AG08395 (cell line): ENCODE measurements at places on chromosomes 1 and 21.

GRCh38 chr1:40792036-40792435 is 8.4 kb downstream of the KCNQ4 start:
- DNase-seq: no peak

GRCh38 chr1:64269558-64269884 is 66.1 kb downstream of the UBE2U start:
- no peak for DNase-seq

- no peak for DNase-seq
Measured at GRCh38 chr1:26811057-26811456, 15.4 kb upstream of the ZDHHC18 start.

- DNase-seq: no peak
Measured at GRCh38 chr1:206079135-206079534, 26.2 kb downstream of the RHEX start.

- DNase-seq: no peak
Measured at GRCh38 chr1:46592823-46593222, 11.2 kb downstream of the MKNK1 start.

GRCh38 chr21:39384674-39385298 is 35.9 kb upstream of the HMGN1 start:
- DNase-seq: no peak

GRCh38 chr1:7263021-7263960 is 478.0 kb downstream of the CAMTA1 start:
- no peak for DNase-seq

- DNase-seq: no peak
Measured at GRCh38 chr1:113291777-113292602, 98.3 kb upstream of the MAGI3 start.

DNA sequence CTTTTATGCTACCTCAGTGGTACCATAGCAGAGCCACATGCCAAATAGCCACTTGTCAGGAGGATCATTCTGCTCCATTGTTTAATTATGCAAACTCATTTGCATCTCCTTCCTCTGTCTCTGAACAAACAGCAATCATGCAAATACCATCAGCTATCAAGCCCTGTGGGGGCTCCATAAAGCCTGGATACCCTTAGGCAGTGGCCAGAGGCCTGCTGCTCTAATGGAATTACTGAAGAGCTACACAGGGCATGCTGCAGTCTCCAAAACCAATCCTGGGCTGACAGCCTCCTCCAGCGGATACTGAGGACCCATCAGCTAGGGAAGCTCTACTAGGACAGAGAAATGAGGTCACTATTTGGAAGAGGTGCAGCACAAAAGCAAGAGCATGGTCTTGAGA is 376.3 kb downstream of the KCNH1 start:
- no peak for DNase-seq
